ENCODE measurements at places on chromosomes 6 and 20.

GRCh38 chr6:70520575-70520974, 46.2 kb upstream of the SDHAF4 start:
- DNase-seq, result peak; percentile 19

DNA sequence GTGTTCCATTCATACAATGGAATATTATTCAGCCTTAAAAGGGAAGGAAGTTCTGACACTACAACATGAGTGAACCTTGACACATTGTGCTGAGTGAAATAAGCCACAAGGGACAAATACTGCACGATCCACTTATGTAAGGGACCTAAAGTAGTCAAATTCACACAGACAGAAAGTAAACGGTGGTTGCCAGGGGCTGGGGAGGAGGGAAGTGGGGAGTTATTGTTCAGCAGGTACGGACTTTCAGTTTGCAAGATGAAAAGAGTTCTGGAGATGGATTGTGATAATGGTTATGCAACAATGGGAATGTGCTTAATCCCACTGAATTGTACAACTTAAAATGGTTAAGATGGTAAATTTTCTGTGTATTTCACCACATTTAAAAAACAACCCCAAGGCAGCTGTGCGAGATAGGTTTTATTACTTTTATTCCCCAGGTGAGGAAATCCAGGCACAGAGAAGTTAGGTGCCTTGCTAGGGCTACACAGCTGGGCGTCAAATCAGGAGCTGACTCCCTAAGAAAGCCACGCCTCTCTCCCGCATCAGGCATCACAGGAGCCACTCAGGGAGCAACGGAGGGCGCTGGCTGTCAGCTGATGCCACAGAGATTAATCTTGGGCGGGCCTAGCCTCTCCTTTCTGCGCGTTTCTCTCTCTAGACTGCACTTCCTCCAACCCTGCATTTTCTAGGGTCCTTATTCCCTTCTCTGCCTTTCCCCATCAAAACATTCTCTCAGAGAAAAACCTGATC, 9.3 kb upstream of the TRAF3IP2 start:
- no peak for DNase-seq

DNA sequence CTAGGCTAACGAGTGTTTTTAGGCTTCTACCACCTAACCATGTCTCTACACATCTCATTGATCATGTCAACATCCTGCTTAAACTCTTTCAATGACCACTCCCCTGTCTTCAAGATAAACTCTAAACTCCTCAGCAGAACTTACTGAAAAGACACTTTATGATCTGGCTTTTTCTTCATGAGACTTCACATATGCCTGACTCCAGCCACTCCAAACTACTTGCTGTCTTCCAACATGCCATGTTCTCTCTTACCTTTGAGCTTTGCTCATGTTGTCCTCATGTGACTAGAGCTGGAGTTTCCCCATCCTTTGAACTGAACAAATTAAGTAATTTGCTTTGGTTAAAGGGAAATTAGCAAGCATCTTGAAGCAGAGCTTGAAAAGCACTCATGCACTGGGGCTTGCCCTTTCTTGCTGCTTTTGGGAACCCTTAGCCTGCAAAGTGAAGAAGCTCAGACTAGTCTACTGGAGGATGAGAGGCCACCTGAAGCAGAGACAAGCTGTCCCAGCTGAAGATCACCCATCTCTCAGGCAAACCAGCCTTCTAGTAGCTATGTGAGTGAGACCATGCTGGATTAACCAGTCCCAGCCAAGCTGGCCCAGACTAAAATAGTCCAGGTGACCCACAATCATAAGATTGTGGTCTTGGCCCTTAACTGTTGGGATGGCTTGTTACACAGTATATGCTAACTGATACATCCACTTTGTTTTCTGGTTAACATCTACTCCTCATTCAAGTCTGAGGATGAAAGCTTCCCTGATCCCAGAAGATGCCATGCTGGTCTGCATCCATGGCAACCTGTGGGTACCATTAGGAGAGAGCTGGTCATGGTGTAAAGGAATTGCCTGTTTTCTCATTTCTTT, 235.8 kb downstream of the GMPR start:
- DNase-seq, result no peak

DNA sequence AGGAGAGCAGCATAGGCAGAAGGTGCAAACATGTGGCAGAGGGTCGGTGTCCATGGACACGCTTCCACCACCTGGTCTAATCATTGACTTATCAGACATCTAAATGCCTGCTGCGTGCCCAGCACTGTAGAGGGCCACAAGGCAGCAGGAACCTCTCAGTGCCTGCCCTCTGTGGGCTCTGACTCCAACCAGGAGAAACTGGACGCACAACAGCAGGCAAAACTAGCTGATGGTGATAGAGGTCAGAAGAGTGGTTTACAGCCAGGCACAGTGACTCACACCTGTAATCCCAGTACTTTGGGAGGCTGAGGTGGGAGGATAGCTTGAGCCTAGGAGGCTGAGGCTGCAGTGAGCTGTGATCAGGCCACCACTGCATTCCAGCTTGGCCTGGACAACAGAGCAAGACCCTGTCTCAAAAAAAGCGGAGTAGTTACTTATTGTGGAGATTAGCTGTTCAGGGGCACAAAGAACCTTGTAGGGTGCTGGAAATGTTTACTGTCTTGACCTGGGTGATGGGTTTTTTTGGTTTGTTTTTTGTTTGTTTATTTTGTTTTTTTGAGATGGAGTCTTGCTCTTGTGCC, 46.5 kb downstream of the PPARD start:
- no peak for DNase-seq

DNA sequence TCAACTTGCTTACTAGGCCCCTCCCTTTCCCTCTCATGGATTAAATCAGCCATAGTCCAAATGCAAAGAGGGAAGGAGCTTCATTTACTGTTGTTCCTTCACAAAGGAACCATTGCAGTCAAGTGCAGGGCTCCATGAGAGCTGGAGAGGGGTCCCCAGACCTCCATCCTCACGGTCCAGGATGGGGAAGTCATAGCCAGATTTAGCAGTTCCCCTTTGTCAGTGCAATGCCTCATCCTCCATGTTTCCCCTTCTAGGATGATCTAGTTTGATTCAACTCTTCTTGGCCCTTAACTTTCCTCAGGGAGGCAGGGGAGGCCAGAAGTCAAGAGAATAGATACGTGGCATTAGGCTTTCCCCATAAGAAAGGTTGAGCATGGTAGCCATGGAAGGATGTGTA, 66.5 kb upstream of the FUCA2 start:
- DNase-seq, result no peak

DNA sequence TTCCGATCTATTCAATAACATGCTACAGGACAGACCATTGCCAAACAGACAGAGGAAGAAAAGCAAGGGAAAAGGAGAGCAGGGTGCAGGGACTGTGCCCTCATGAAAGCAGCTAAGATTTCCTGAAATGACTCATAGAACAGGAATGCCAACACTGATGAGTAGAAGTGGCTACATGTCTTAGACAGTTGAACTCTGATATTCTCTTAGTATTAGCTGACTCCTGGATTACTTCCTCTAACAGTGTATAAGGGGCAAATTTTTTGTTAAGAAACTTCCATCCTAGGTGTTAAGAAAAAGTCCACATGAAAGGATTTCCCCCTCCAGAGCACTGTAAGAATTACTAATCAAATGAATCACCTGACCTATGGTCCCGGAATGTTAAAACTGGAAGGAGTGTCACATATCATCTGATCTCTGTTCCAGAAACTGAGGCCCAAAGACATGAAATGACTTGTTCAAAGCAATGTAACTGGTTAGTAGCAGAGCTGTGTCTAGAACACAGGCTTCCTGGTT, 224.9 kb downstream of the IBTK start:
- no peak for DNase-seq

DNA sequence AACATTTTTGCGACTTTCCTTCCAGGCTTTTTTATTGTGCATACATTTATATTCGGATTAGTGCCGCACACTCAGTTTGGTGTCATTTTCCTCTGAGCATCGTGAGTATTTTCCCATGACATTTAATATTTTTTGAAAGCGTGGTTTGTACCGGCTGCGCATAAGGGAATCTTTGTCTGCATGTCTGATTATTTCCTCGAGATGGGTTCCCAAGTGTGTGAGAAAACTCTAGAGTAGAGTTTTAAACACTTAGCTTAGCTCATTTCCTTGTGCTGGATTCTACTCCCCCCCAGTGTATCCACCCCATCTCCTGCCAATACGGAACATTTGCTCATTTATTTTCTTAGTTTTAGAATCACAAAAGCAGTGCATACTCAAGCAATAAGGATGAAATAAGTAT, 94.3 kb downstream of the CDC5L start:
- DNase-seq, result no peak

DNA sequence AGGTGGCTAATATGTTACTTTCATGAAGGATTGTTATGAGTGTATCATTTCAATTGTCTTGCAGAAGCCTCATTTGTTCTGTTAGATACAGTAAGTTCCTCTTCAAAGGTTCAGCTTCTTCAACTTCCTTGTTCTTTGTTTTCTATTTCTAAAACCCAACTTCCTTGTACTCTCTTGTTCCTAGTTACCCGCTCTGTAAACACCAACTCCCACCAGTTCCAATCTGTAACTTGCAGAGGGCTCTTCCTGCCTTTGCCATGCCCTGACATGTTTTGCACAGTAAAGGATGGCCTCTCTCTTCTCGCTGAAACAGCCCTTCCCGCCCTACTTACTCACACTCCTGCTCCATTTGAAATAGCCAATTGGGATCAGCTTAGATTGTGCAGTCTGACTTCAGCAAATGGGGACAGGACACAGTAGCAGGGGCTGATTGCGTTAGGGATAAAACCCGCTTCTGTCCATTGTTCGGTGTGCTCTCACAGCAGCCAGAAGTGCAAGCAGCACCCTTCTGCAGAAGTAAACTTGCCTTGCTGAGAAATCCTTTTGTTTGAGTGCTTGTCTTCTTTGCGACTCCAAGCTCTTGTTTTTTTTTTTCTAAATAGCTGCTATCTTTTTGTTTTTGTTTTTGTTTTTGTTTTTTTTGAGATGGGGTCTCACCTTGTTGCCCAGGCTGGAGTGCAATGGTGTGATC, 45.9 kb upstream of the POU5F1 start:
- DNase-seq, result no peak

DNA sequence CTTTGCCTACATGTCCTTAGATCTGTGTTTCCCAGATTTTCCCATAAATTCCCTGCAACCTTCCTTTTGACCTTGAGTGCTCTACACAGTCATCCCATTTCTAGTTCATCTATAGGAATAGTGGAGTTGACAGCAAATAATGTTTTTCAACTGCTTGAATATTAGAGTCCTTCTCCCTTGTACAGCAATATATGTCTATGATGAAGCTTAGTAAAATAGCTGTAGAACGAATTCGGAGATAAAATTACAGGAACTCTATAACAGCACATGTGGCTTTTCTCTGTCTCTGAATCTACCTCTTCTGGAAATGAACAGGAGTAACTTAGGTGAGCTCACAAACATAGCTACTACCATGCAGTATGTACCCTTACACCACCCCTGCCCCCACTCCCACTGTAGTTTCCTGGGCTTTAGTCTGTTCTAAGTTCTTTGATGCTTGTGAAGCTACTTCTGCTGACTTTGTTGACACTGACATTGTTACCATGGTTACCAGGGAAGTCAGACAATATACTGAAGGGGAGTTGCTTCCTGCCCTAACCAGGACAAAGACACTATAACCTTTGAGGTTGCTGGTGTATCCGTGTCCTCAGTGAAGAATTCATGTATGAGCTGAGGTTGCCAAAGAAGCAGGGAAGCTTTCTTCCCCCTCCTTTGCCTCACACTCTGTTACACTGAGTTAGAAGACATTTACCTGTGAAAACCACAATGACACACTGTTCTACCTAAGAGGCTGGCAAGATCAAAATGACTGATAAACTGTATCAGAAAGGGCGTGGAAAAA, 35.8 kb upstream of the SHLD1 start:
- peak; percentile 27 for DNase-seq

GRCh38 chr6:100217225-100218012, 223.4 kb upstream of the MCHR2 start:
- no peak for DNase-seq

DNA sequence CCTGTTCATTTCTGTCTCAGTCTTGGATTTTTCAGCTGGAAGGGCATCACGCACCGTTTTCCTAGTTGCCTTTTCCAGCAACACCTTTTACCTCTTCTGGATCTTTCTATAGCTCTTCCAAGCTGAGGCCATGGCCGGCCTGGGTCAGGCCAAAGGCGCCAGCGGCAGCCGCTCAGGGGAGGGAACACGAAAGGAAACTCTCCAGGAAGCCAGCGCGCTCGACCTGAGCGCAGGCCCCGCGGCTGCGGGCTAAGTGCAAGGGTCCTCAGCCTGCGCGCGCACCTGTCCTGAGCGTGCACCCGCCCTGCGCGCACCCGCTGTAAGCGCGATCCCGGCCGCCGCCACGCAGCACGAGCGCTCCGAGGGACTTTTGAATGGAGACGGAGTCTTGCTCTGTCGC, 43.8 kb upstream of the TMEM181 start:
- DNase-seq, result no peak

DNA sequence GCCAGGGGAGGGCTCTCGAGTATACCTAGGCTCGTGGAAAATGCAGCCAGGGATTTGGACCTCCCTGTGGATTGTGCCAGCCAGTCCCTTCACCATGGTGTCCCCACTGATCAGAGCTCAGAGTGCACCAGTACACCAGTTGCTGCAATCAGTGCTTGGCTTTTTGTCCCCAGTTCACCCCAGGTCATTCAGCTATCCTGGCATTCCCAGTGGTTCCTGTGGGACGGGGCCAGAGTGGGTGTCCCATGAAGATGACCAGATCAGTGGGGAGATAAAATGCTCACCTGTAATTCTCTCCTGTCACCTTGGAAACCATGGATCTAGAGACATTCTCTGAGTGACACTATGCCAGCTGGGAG, 23.8 kb downstream of the MAS1 start:
- no peak for DNase-seq

DNA sequence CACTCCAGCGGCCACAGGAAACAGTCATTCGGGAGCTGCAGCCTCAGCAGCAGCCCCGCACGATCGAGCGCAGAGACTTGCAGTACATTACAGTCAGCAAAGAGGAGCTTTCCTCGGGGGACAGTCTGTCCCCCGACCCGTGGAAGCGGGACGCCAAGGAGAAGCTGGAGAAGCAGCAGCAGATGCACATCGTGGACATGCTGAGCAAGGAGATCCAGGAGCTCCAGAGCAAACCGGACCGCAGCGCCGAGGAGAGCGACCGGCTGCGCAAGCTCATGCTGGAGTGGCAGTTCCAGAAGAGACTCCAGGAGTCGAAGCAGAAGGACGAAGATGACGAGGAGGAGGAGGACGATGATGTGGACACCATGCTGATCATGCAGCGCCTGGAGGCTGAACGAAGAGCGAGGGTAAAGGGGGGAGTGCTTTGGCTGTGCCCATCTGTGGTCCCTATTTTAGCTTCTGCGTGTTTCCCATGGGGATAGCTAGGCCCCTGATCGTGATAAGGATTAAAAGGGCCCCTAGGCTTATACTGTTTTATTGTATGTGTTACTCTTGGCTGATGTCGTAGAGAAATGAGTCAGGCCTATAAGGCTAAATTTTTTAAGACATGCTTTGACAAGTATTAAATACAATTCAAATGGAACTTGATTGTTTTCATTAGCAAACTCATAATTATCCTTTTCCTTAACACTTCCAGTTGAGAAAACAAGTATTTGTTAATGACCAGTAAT, 45.5 kb upstream of the KIF25 start:
- no peak for DNase-seq

- DNase-seq, result no peak
These were observed 9.9 kb downstream of the MAP3K4 start for GRCh38 chr6:161001421-161001820.

Data from GM13977 (cell line).